ENCODE measurements at places on chromosomes 3 and 15.

DNA sequence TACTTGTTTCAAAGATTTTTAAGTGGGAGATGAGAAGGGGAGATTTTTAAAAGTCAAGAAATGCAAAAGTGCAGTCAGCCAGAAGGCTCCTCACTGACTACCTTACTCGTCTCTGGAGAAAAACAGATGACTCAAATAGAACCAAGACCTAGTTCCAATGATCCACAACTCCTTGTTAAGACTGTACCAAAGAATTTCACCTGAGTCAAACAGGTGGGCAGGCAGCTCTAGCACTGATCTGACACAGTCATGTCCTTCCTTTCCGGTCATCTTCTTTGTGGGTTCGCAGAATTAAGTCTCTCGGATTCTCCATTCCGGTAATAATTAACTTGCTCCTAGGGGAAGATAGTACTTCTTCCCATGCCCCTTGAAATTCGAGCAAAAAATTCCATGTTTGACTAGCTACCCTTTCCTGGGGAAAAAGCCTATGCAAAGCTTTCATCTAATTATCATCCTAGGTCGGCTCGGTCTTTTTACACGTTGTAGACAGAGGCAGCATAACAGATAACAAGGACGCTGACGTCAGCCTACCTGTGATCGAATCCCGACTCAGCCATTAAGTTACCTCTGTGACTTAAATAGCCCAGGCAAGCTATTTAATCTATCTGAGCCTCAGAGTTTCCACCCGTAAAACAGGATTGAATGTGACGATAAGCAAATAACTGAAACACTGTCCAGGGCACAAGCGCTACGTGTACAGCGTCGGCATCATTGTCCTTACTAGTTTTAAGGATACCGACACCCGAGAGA, 758 bp downstream of the SELENOK start:
- peak; percentile 51 for DNase-seq

DNA sequence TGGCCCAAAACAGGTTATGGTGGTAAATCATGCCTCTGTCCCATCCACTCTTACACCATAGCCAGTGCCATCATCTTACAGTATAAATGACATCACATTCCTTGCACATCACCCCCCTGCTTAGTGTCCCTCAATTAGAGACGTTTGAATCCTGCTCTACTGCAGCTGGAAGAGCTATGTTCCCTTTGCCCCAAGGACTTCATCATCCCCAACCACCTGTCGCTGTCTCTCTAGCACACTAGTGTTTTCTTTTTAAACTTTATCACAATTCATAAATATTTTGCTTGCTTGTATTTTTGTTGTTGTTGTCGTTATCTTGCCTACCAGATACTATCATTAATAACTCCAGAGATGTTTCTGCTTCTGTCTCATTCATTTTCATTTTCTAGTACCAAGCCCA, 28.7 kb downstream of the SPTSSB start:
- no peak for DNase-seq

DNA sequence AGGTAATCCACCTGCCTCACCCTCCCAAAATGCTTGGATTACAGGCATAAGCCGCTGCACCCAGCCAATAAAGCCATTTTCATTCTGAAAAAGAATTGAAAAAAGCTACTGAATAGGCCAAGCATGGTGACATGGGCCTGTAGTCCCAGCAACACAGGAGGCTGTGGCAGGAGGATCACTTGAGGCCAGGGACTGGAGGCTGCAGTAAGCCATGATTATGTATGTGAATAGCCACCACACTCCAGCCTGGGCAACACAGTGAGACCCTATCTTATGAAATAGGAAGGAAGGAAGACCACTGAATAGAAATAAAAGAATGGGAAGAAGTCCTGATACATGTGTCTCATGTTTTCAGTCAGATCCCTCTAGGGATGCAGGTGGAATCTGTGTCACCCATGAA, 36.0 kb upstream of the SEMA4B start:
- no peak for DNase-seq

GRCh38 chr3:71849681-71850080, 64.7 kb upstream of the PROK2 start:
- no peak for DNase-seq

GRCh38 chr3:152628496-152628895, 206.4 kb upstream of the P2RY1 start:
- DNase-seq, result no peak

DNA sequence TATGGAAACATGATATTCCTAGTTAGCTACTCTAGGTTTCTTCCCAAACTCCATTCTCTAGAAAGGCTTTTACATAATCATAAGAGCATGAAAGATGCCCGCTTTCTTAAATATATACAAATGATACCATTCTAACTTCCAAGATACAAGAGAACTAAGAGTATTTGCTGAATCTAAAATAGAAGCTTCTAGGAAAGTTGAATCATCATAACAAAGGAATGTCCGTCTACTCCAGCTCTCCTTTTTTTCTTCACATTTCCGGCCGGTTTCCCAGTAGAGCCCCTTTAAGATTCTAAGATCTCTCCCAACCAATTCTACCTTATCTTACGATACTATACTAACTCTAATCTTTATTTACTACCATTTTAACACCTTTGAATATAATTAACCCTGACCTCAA, 60.1 kb downstream of the RAD18 start:
- no peak for DNase-seq
